ENCODE measurements at places on chromosomes 2 and 18.

DNA sequence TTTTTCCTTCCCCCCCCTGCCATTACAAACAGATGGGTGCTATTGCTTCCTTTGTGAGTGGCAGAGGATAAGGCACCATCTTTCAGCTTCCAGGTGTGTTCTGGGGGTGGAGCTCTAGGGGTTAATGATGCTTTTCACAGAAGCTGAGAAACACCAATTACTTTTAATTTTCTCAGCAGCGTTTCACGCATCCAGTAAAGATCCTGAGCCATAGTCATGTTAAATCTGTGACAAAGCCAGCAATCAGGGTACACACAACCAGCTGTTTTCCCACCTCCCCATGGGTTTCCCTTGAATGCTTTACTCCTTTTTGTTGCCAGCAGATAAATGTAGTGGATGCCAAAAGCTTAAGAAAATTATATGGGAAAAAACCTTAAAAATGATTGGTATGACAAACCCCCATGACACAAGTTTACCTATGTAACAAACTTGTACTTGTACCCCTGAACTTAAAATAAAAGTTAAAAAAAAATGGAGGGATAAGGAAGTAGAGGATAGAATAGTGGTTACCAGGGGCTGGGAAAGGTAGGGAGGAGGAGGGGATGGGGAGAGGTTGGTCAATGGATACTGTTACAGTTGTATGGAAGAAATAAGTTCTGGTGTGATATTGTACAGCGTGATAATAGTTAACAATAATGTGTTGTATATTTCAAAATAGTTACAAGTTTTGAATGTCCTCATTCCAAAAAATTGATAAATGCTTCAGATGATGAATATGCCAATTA lies 70.0 kb downstream of the ACOXL start:
- peaks cover 6% of the 10 kb centered on the region for H3K4me1 ChIP-seq
- peaks cover 2% of the 10 kb centered on the region for H3K36me3 ChIP-seq
- no peak overlapping the region for H3K27ac ChIP-seq
- peaks cover 85% of the 10 kb centered on the region for H3K27me3 ChIP-seq
- DNase-seq, result no peak

GRCh38 chr2:99072551-99072950 lies 69.0 kb upstream of the C2orf15 start:
- H3K27me3 ChIP-seq, result no peaks in the 10 kb centered on the region
- H3K4me1 ChIP-seq, result no peaks in the 10 kb centered on the region
- DNase-seq, result no peak
- no peak overlapping the region for H3K27ac ChIP-seq
- H3K36me3 ChIP-seq, result no peaks in the 10 kb centered on the region

GRCh38 chr2:111167076-111167862 lies 46.6 kb downstream of the BCL2L11 start:
- no peak overlapping the region for H3K27ac ChIP-seq
- H3K27me3 ChIP-seq, result no peaks in the 10 kb centered on the region
- no peak for DNase-seq
- H3K4me1 ChIP-seq, result peaks cover 14% of the 10 kb centered on the region

DNA sequence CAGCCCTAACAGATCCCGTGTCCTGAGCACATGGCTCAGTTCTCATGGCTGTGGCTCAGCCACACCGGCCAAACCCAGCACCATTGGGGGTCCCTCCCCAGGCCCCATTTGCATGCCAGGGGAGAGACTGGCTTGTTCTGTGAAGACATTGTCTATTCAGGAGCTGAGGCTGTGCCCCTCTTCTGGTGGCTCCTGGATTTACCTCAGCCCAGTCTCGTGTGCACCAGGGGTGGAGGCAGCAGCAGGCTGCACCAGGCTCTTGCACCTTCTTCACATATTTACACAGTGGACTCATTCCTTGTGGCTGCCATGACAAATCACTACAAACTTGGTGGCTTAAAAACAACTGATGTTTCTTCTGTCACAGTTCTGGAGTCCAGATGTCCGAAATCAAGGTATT lies 92.4 kb upstream of the ITGA6 start:
- peaks cover 4% of the 10 kb centered on the region for H3K36me3 ChIP-seq
- H3K4me3 ChIP-seq, result no peak overlapping the region
- H3K4me1 ChIP-seq, result peaks cover 8% of the 10 kb centered on the region
- no peaks in the 10 kb centered on the region for H3K27me3 ChIP-seq
- DNase-seq, result no peak

Measured in central memory CD8-positive, alpha-beta T cell (primary cell).